ENCODE measurements at places on chromosomes 6 and 20.

DNA sequence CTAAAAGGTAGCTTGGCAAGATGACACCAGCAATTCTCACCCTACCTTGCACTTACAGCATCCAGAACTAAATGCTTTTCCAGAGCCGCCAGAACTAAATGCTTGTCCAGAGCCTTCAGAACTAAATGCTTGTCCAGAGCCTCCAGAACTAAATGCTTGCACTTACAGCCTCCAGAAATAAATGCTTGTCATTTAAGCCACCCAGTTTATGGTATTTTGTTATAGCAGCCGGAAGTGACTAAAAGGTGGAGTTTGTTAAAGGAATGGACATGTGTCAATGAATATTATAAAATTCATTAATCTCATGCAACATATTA, 133.5 kb downstream of the GPX5 start:
- DNase-seq, result no peak

- no peak for DNase-seq
These were observed 23.1 kb upstream of the VIP start for GRCh38 chr6:152727507-152727906.

- DNase-seq, result no peak
These were observed 3.9 kb upstream of the MRPS10 start for GRCh38 chr6:42221546-42221945.

GRCh38 chr20:58374027-58374850, 14.8 kb upstream of the VAPB start:
- DNase-seq, result no peak

GRCh38 chr6:21074484-21074883, 519.1 kb upstream of the SOX4 start:
- no peak for DNase-seq

GRCh38 chr6:43088654-43089056, 12.5 kb downstream of the PTK7 start:
- DNase-seq, result no peak

- DNase-seq, result no peak
These were observed 113.4 kb downstream of the FAM50B start for GRCh38 chr6:3962291-3963280.

GRCh38 chr6:98832284-98833056, 1.9 kb upstream of the POU3F2 start:
- DNase-seq, result peak; percentile 34

DNA sequence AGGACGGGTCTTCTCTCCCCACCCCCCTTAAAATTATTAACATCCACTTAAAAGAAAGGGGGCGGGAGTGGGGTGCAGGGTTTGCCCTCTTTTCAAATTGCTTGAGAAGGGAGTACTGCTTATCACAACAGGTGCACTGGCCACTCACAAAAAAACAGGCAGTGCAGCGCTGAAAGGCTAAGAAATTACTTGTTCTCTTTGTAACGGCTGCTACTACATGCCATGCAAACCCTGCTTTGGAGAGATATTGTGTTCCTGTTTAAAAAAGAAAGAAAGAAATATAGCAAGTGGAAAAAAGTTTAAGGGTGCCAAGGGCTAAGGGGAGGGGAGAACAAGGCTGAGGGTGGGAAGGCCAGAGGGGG, 312.7 kb upstream of the JARID2 start:
- DNase-seq, result no peak

- no peak for DNase-seq
These were observed 80.9 kb downstream of the COL12A1 start for GRCh38 chr6:75124983-75125382.

DNA sequence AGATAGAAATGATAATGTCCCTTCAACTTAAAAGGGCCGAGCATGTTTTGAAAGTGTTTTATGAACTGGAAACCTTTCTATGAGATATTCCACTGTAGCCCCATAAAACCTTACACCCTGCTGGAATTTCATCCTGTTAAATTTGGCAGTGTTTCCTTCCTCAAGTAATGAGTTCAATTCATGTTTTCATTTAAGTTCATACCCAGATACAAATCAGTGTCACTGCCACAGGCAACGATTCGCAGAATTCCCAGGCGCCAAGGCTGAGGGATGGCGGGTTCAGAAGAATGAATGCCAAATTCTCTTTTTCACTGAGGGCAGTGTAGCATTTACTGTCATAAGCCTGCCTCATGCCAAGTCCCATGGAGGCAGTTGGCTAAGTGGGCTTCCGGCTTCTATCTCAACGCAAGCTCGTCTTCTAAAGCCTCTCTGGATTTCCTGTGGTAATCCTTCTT, 511.8 kb upstream of the ID4 start:
- DNase-seq, result no peak

- no peak for DNase-seq
These were observed 41.4 kb upstream of the PKIB start for GRCh38 chr6:122568797-122569221.

- no peak for DNase-seq
These were observed 34.6 kb downstream of the HLA-F start for GRCh38 chr6:29757701-29758293.

DNA sequence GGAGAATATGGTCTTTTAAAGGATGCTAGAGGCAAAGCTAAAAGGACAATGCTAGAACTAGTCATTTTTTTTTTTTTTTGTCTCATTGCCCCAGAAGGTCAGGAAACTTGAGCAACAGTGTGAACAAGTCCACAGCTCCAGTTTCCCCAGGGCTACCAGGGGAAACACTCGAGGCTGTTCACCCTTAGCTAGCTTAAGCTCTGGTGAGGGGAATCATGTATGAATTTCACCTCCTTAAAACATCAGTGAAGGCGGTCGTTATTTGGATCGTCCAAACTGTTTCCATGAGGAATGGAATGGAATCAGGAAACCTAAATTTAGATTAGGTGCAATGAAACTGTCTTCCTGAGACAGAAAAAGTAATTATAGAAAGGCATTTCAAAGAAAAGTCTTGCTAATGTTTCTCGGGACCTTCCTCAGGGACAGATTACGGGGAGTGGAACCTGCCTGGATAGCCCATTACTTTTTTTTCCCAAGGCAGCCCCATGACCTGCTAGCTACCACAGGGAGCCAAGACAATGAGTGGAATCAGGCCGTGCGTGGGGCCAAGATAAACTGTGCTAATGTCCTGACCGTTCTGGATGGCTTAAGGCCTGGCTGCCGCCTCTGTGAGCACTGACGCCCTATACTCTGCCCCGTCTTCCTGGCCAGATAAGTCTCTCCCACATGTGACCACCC, 164.8 kb upstream of the SGK1 start:
- DNase-seq, result no peak

DNA sequence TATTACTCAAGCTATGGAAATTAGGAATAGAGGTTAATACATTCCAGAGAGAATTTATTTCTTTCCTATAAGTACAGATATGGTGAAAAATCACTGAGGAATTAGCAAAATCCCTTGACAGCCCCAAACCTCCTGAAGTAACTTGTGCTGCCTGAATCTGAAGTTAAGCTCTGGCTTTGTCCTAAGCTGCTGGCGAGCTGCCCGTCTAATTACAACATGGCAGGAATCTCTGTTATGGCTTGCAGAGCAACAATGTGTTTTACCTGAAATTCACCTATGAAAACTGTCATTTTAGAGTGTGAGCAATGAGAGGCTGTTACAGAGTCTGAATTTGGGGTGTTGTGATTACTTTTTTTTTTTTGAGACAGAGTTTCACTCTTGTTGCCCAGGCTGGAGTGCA, 22.5 kb upstream of the IYD start:
- DNase-seq, result no peak

GRCh38 chr6:14488180-14488579, 370.6 kb downstream of the CD83 start:
- no peak for DNase-seq

GRCh38 chr6:18545726-18546125, 158.6 kb downstream of the RNF144B start:
- DNase-seq, result no peak

GRCh38 chr20:34880215-34880850, 3.9 kb downstream of the ACSS2 start:
- no peak for DNase-seq

DNA sequence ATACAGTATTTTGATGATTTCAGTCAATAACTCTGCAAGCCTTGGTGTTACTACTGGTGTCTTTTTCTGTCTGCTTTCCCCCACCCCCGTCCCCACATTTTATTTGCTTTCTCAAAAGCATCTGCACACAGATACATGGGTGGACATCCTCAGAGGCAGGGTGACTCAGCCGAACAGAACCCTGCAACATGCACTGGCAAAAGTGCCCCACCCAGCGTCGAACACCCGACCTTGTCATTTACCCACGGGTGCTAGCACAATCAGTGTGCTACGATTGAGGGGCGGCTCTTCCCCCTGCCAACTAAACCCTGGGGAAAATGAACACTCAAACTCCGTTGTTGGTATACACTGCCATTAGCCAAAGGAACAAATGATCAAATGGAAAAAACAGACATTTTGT, 115.9 kb upstream of the NAA20 start:
- DNase-seq, result no peak

DNA sequence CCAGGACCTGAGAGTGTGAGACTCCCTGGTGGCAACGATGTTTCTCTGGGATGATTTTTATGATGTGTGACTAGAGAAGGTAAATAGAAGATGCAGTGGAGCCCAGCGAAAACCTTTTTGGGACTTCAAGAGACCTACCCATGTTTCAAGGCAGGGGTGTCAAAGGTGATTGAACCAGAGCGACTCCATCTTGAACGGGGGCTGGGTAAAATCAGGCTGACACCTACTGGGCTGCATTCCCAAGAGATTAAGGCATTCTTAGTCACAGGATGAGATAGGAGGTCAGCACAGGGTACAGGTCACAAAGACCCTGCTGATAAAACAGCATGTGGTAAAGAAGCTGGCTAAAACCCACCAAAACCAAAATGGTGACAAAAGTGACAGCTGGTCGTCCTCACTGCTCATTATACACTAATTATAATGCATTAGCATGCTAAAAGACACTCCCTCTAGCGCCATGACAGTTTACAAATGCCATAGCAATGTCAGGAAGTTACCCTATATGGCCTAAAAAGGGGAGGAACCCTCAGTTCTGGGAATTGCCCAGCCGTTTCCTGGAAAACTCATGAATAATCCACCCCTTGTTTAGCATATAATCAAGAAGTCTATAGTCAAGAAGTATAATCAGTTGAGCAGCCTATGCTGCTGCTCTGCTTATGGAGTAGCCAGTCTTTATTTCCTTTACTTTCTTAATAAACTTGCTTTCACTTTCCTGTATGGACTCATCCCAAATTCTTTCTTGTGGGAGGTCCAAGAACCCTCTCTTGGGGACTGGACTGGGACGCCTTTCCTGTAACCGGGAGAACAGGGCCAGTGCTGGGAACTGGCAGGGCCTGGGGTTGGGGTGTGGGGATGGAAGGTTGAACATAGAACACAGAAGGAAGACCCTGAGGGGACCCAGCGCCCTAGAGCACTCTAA, 526.4 kb downstream of the QKI start:
- peak; percentile 46 for DNase-seq

GRCh38 chr6:15551798-15552197, 111.0 kb downstream of the DTNBP1 start:
- DNase-seq, result no peak

DNA sequence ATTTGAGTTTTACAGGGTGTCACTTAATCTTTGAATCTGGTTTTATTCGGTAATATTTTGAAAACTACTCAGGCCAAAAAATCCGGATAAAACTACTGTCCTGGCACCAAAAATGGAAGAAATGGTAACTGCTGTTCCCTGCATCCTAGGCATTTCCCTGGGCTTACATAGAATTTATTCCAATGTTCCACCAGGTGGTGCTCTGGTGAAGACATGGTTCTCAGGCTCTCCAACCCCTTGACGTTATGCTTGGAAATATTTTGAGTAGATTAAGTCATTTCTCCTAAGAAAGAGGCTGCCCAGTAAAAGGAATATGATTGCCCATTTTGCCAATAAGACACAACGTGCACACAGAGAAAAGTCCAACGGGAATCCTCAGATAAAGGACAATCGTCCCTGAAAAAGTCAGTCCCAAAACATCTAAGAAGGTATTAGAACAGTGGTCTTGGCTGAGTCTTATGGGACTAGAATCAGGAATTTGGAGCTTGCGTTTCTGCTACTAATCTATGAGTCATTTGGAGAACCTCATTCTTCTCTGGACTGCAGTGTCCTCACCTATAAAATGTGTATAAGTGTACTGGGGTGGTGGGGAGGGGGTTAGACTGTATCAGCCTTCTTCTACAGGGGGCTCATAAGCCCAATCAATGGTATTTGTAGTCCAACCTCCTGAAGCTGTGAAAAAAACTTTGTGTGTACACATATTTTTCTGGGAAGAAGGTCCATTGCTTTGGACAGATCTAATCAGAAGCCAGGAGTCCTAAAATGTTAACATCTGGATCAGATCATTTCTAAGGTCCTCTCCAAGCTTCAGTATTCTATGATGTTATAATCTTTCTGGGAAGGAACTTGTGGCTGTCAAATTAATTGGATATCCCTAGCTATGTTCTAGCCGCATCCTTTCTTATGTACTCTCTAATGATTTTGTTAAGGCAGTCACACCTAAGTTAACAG, 131.0 kb upstream of the BMP2 start:
- DNase-seq, result no peak

- DNase-seq, result no peak
These were observed 253.4 kb upstream of the MOCS1 start for GRCh38 chr6:40187535-40188144.

DNA sequence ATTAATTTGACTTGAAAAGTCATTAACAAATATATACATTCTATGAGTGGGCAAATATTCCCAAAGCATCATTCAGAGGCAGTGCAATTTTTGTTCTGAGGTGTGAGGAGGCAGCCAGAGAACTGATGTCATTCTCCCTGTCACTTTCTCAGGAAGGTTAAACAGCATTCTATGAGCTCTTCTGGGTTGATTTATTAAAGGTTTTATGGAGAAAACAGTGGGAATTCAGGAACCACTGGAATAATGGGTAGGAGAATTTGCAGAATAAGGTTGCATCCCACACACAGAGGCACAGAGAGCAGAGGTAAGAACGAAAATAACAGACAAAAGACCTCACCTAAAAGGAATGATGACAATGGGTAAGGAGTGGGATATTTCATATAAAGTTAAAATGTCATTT, 860.6 kb downstream of the TFAP2A start:
- DNase-seq, result no peak

- DNase-seq, result no peak
These were observed 142.2 kb upstream of the ARID1B start for GRCh38 chr6:156634951-156635371.

DNA sequence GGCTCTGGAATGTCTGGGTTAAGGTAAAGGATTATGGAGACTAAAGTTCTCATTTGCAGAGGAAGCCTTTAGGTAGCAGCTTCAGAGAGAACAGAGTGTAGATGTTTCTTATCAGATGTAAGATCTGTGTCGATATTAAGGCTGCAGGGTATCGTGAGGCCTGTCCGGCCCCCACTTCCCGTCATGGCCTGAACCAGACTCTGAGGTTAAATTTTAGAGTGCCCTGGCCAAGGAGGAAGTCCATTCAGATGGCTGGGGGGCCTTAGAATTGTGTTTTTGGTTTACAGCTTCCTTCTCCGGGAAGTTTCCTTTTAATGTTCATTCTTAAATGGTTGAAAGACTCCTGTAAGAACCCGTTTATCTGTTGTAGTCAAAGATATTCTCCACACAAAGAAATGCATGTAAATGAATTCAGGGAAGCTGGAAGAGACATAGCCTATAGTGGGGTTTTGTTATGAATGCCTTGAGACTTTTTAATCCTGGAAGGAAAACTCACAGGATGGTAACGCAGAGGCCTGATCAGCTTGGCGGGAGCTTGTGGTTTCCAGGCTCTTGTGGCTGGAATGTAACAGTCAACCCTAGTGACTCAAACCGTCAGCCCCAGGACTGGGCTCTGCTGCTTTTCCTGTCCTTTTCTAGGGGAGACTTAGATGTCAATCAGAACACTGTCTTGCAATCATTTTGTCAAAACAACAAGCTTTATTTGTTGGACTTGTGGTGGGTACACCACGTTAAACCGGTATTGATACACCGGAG, 34.7 kb downstream of the KIF25 start:
- DNase-seq, result no peak

GRCh38 chr6:136035378-136036070, 184.0 kb downstream of the PDE7B start:
- no peak for DNase-seq

GRCh38 chr20:51182571-51182970, 159.7 kb upstream of the KCNG1 start:
- no peak for DNase-seq
